ENCODE measurements at places on chromosomes 1 and 21.

DNA sequence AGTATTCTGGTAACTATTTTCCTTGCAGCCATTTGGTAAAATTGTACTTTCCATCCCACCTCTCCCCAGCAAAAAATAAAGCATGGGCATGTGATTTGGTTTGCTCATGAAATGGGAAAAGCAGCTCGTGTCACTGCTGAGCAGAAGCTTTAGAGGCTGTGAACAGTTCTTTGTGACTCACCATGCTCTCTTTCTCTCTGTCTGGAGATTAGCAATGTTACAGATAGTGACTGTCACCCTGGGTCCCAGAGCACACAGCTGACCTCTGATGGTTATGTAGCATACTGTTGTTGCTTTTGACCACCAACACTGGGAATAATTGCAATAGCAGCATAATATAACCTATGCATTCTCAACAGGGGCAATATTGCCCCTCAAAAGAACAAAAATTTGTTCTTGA is 70.6 kb downstream of the RGS2 start:
- no peak for DNase-seq

- no peak for DNase-seq
Measured at GRCh38 chr1:20703124-20703756, 14.6 kb downstream of the KIF17 start.

- DNase-seq, result no peak
Measured at GRCh38 chr1:230966358-230966873, 12.2 kb downstream of the TTC13 start.

DNA sequence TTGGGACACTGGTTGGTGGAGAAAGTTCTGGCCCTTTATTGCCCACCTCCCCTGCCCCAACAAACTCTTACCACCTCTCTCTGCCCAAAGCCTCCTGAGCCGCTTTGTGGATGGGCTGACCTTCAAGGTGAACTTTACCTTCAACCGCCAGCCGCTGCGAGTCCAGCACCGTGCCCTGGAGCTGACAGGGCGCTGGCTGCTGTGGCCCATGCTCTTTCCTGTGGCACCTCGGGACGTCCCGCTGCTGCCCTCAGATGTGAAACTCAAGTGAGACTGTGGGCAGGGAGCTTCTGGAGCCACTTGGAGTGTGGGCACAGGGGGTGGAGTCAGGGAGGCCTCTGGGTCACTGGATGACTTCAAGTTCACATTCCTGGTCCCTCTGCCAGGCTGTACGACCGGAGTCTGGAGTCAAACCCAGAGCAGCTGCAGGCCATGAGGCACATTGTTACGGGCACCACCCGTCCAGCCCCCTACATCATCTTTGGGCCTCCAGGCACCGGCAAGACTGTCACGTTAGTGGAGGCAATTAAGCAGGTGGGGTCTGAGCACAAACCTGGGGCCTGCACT is 12.5 kb downstream of the RHOC start:
- no peak for DNase-seq

- DNase-seq, result no peak
Measured at GRCh38 chr1:118698911-118699310, 289.2 kb downstream of the TBX15 start.

- no peak for DNase-seq
Measured at GRCh38 chr1:9376886-9377333, 84.2 kb downstream of the SPSB1 start.

GRCh38 chr1:243267471-243267880 is 11.6 kb downstream of the SDCCAG8 start:
- no peak for DNase-seq

DNA sequence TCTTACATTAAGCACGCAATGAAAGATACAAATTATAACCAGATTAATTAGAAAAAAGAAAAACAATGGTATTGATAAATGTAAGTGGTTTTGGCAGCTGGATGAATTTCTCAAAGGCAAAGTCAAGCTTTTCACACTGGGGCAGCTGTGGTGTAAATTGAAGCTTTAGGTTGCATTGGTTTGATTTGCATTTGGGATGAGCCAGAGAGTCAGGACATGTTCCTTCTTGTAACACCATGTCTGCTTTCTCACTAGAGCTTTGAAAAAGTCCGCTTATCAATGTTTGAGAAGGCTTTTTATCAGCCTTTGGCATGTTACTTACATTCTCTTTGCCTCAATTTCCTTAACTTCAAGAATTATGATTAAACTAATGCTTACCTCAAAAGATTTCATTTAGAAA is 173.9 kb downstream of the GPATCH2 start:
- no peak for DNase-seq

DNA sequence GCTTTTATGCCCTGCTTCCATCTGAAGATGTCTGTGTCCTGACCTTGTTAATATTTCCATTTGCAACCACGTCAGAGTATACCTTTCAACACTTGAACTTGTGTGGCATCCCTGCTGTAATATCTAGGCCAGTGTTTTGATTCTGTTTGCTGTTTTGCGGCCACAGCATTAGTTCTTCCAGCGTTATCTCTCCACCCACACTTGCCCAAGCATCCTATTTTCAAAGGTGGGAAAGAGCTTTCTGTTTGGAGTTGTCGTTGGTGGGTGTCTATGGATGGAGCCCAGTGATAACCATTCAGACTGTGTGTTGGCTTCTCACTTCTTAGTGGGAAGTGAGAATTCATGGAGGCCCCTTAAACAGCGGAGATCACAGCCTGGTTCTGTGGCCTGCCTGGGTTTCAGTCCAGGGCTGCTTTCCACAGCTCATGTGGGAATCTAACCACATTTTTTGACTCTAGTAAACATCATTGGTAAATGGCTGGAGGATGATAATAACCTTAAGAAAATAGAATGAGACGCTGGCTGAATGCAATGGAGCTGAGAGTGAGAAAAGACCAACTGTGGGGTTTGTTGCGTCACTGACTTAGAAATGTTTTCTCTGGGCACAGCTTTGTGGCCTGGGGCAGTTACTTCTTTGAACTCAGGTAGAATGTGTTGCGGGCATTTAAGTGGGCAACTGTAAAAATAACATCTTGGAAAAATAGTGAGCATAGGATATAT is 7.6 kb downstream of the TENT5C start:
- no peak for DNase-seq

GRCh38 chr1:8317647-8318381 is at the start of gene SLC45A1:
Gene SLC45A1, plus strand, starts transcription at chr1:8318114. Its CDS starts 6,216 bp downstream, at chr1:8324330.
- peak; percentile 52 for DNase-seq

GRCh38 chr1:180343921-180344769 is 114.1 kb downstream of the LHX4 start:
- DNase-seq, result no peak

DNA sequence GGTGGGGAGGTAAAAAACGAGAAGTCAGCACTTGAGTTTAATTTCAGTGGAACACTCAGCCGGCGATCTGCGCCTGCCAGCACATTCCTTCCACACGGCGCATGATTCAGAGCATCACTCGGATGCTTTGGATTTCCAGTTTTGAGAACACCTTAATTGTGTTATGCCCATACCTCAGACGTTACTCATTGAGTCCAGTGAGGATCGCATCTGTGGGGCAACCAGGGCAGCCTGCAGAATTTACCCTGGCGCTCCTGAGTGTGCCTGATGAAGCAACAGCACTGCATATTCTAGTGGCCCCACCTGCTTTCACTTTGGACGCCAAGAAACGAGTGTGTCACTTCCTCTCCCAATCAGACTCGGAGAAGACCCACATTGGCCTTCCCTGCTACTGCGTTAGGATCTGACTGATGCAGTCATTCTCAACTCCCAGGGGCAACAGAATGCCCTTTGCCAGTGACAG is 19.9 kb downstream of the FAM89A start:
- DNase-seq, result no peak

DNA sequence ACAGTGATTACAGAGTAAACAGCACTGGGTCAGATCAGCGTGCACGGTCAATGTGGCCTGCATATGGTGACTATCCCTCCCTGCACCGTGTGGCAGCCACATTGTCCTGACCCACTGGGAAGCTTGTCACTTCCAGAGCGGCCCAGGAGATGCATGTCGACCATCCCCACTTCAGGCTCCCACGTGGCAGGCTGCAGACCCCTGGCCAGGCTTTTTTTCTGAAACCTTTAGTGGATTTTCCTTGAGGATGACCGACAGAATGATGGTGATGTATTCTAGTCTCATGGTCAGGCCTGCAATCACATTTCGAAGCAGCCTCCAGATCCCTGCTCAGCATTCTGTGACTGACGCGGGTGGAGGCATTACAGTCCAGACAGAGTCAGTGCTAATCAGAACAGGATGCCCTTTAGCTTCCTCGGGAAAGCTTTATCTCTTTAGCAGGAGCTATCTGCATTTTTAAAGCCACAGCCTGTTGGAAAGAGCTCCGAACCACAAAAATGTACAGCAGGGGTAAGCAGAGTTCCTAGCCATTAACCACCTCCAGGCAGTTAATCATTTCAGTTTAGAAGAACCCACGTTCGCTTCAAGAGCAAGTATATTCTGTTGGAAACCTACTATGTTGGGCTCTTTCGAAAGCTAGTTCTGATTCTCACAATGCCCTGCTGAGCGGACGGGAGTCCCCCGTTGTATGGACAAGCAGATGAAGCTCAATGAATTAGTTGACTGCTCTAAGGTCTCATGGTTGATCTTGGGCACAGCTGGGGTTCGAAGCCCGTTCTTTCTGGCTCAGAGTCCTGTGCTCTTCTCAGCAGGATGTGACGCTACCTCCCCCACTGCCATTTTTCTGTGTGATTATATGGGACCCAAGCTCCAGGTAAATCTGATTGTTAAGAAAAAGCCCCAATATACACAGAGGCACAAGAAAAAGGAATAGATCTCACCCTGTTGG is 56.5 kb downstream of the IRF2BP2 start:
- DNase-seq, result no peak

GRCh38 chr1:192810253-192810880 is 1.5 kb downstream of the RGS2 start:
- DNase-seq, result no peak

DNA sequence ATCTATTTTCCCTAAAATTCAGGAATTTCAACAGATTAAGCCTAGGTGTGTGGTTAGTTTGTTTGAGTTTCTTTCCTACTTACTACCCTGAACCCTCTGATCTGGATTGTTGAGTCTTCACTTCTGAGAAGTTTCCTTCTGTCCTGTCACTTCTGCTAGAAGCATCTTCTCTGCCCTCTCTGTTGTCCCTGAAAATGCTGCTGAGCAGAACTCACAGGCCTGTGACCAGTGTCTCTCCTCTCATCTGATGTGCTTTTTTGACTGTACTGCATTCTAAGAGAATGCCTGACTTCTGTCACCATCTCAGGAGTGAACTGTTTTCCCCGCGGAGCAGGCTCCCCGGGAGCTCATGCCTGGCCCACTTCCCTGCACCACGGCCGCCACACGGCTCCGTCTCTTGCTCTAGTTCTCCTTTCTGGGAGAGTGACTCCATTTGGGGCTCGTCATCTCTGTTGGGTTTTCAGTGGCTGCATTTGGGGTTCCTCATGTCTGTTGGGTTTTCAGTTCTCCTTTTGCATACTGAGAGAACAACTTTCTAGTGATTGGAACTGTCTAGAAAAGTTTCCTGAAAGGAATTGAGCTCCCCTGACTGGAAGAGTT is 77.9 kb downstream of the POFUT2 start:
- DNase-seq, result no peak

- DNase-seq, result no peak
Measured at GRCh38 chr1:58821309-58821708, 37.5 kb upstream of the JUN start.

- no peak for DNase-seq
Measured at GRCh38 chr1:2174348-2175054, 20.1 kb downstream of the FAAP20 start.

DNA sequence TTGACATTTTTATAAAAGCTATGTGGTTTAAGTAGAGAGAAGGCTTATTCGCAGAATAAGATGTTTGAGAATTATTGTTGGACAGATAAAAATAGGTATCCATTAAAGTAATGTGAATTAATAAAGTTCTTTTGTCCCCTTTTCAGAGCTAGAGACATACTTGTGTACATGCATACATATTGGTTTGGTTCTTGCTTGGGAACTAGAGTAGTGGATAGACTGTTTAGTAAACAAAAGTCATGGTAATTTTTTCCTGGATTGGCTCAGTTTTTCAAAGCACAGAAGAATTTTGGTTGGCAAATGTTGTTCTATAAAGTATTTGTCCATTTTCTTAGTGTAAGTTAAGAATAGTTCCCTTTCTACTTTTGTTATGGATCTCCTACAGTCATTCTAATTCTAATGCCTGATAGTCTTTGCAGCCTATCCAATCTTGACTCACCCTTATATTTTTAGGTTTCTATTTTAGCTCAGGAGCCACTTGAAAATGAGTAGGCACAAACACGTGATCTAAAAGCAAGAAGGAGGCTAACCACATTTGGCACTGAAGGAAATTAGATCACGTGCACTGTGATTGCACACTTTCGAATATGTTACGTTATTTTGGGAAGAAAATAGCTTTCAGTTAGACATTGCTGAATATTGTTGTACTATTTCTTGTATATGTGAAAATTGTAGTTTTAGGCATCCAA is 47.0 kb downstream of the RABGAP1L start:
- DNase-seq, result no peak

GRCh38 chr1:209505044-209505443 is 78.5 kb upstream of the CAMK1G start:
- DNase-seq, result no peak

DNA sequence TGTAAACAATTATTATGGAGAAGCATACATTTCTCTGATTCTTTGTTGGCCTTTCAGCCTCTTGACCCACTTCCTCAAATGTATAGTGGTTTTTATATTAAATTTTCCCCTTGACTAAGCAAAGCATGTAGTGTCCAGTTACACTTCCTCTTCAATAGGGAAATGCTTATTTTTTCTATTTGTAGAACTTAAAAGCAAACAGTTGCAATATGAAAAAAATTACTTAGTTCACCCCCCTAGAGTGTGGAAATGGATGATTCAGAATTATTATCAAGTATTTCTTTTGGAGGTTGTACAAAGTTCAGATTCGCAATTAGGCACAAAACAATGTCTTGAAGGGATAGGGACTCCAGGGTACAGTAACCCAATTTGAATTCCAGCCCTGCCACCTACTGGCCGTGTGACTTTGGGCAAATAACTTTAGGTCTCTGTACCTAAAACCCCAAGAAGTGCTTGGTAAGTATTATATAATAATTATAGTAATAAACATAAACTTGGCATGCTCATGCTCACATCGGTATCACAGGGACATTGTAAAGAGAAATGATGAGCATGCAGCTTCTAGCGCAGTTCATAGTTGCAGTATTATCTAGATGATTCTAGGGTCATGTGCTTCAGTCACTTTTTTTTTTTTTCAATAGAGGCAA is 28.6 kb upstream of the IFNGR2 start:
- DNase-seq, result no peak

- no peak for DNase-seq
Measured at GRCh38 chr1:182004601-182005000, 56.9 kb downstream of the ZNF648 start.

GRCh38 chr1:151915061-151915686 is 5.9 kb upstream of the THEM4 start:
- no peak for DNase-seq

DNA sequence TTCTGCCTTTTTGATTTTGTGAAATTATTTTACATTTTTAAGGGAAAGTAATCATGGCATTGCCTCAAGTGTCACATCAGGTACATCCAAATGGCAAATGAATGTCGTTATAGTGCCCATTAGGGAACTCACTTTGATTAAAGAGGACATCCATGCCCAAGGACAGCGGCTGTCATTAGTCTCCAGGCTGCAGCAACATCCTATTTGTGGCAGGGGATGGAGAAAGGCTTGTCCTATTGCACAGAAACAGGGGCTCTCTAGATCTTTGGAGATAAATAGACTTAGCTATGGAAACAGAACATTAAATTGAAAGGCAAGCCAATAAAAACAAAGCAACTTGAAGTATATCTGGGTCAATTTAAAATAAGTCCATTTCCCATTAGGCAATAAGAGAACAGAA is 439.3 kb downstream of the NEGR1 start:
- DNase-seq, result no peak
